ENCODE measurements at places on chromosomes 6 and 20.

GRCh38 chr20:41245086-41245707 lies 72.3 kb downstream of the ZHX3 start:
- DNase-seq: no peak

GRCh38 chr6:127586372-127586771 lies 9.4 kb downstream of the C6orf58 start:
- peak; percentile 9 for DNase-seq

DNA sequence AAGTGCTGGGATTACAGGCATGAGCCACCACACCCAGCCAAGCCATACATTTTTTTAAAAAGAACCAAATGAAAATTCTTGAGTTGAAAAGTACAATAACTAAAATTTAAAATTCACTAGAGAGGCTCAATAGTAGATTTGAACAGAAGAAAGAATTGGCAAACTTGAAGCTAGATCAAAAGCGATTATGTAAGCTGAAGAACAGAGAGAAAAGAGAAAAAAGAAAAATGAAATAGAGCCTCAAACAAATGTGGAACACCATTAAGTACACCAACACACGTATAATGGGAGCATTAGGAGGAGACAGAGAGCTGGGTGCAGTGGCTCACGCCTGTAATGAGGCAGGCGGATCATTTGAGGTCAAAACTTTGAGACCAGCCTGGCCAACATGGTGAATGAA lies 31.0 kb downstream of the ERGIC3 start:
- DNase-seq: no peak

DNA sequence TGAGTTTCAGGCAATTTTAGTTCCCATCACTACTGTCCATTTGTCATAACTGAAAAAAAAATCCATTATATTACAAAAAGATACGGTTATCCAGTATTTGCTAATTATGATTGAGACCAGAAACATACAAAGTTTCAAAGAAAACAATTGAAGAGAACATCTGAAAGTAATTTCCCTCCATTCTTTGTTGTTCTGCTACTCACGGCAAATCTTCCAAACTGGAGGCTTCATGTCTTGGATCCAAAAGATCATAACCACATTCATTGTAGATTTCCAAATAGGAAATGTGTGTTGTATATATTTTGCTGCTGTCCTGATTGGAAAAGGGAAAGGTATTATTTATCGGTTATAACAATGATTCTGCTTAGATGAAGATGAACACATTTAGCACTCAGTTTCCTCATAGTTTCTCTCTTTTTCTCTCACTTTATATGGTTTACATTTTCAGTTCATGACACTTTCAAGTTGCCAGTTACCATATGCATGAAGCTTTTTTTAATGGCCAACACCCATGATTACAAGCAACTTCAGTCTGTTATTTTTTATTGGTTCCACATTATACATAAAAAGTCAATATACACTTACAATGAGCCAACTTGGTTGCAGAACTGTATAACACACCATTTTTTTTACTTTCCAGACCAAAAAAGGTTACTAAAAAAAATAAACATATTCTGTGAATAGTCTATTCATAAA lies 90.4 kb downstream of the KIF6 start:
- DNase-seq: no peak

- no peak for DNase-seq
These were observed 38.2 kb downstream of the OR2B2 start for GRCh38 chr6:27874016-27874415.

DNA sequence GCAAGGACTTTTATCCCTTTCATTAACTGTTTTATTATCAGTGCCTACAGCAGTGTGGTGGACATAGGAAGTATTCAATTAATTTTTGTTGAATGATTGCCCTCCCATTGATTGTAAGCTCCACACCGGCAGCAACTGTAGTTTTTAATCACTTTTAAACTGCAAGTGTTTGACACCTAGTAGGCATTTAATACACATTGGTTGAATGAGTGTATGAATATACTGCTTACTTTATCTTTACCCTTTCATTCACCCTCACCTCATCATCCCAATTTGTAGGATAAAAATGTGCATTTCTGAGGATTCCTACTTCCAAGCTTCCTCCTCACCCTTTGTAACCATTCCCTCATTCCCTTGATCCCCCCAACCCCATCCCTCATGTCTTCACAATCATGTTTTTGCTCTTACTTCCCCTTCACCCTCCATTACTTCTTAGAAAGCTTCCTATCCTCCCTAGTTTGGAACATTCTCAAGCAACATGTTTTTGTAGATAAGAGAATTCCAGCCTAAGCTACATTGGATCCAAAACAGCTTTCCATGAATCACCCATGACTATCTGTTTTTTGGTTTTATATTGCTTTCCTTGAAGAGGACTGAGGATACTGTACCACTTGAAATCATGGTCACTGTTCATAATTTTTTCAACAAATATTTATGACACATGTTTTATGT lies 955 bp upstream of the SLC26A8 start:
- no peak for DNase-seq

- DNase-seq: peak; percentile 59
These were observed 96.5 kb downstream of the MMS22L start for GRCh38 chr6:97186416-97186999.

DNA sequence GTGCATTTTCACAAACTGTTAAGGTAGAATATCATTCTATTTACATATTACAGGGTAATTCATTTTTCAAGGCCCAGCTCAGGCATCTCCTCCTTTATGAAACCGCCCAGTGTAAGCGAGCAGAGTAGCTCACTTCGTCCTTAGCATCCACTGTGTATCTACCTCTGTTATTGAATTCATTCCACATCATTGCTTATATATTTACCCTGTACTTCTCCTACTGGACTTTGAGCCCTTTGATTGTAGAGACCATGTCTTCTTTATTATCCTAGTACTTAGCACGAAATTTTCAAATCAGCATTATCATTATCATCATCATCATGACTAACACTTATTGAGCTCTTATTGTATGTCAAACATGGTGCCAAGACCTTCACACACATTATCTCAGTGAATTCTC lies 76.7 kb downstream of the FRK start:
- DNase-seq: no peak

DNA sequence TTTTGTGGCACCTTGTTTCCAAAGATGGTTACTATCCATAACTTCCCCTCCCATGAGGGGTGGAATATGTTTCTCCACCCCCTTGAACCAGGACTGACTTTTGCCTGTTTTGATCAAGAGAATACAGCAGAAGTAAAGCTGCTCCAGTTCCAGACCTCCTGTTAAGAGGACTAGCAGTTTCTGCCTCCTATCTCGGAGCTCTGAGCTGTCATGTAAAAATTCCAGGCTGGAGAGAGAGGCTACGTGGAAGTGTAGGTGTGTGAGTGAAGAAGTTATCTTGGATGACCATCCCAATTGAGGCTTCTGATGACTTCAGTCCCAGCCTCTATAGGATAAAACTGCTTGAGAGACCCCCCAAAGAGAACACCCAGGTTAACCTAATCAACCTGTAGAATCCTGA lies 511.7 kb upstream of the IMPG1 start:
- no peak for DNase-seq

- DNase-seq: no peak
These were observed 84.6 kb upstream of the F13A1 start for GRCh38 chr6:6405031-6405430.

DNA sequence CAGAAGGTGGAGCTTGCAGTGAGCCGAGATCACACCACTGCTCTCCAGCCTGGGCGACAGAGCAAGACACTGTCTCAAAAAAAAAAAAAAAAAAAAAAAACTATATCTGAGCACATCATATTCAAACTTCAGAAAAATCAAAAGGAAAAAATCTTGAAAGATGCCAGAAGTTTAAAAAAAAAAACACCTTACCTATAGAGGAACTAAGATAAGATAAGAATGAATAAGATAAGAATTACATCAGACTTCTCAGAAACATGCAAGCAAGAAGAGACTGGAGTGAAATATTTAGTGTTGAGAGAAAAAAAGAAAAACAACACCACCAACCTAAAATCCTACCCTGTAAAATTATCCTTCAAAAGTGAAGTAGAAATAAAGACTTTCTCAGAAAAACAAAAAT lies 116.8 kb upstream of the ARID1B start:
- DNase-seq: no peak

DNA sequence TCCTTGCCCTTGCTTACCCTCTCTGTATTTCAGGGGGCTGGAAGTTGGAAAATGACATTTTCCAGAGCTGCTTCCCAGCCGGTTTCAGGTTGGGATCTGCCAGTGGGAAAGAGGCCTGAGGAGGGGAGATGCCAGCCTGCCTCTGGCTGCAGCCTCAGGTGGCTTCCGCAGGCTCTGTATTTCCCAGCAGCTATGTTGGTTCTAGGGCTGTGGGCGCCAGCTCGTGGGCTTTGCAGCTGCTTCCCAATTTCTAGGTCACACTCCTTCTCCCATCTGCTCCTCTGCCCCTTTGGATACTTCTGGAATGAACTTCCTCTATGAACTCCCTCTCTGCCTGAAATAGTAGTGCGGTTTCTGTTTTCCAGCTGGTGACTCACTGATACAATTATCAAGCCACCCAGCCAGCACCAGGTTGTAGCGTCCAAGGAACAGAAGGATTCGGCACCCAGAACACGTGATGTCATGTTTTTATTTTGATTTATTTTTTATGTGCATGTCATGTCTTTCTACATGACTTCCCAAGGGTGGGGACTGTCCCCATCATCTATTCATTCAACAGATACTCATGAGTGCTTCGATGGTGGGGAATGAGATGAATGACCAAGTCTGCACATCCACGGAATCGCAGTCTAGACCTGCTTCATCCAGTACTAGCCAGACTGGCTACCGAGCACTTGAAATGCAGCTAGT lies 38.0 kb downstream of the TGM2 start:
- peak; percentile 36 for DNase-seq

DNA sequence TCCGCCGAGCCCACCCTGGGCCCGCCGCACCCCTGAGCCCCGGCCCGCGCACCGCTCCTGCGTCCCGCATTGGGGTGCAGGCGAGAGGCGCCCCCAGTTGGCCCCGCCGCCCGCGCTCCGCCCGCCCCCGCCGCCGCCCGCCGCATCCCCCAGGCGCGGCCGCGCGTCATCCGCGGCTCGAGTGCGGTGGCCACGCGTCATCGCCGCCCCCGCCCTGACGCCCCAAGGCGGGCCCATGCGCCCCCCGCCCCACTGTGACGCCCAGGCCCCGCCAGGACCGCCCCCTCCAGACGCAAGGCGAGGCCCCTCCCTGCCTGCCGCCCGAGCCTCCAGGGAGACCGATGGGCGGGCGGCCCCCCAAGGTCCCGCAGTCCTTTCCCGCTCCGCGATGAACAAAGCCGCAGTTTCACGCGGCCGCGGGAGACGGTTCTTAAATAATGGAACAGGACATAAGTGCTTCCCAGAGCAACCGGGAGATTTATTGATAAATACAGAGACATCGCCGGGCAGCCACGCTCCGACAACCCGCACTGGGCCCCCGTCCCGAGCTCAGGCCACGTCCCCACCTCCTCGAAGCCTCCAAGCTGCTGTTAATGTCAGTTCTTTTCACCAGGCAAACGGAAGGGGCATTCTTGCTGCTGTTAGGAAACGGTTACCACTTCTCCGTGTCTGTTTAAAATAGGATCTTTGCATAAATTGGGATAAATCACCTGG lies at the start of gene ANKRD60:
TSS of gene ANKRD60 (minus strand) at position 170 of the 714 bp plus-strand sequence. CDS start at position 170, 0 bp downstream.
- DNase-seq: no peak

- peak; percentile 86 for DNase-seq
These were observed 16.1 kb upstream of the RIPOR2 start for GRCh38 chr6:24951811-24952299.

DNA sequence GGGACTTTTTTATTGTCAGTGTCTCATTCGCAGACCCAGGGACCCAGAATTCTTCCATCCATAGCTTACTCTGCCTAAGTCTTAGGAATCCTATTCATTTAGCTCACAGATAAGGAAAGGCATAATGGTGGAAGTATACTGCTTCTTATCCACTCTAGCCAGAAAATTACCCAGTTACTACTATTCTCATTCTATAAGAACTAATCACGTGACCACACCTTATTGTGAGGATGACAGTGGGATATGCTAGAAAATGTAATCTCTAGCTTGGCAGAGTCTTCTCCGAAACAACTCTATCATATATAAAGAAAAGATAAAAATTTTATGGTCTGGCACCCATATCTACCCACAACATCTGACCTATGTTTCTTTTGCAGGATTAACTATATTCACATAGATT lies 21.2 kb downstream of the TFAP2D start:
- no peak for DNase-seq

DNA sequence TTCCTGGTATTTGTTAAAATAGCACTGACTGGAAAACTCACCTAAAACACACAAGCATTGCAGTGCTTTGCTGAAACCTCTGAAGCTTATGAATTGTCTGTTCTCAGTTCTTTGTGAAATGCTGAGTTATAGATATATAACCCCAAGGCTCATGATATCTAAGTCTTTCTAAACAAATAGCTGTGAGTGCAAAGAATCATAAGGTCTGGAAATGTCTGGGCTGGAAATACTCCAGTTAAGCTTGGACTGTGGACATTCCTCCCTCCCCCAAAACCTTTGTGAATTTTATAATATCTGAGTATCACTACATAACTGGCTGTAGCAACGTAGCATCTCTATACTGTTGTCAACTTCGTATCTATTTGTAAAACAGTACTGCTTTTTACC lies 69.1 kb downstream of the CBLN4 start:
- no peak for DNase-seq

DNA sequence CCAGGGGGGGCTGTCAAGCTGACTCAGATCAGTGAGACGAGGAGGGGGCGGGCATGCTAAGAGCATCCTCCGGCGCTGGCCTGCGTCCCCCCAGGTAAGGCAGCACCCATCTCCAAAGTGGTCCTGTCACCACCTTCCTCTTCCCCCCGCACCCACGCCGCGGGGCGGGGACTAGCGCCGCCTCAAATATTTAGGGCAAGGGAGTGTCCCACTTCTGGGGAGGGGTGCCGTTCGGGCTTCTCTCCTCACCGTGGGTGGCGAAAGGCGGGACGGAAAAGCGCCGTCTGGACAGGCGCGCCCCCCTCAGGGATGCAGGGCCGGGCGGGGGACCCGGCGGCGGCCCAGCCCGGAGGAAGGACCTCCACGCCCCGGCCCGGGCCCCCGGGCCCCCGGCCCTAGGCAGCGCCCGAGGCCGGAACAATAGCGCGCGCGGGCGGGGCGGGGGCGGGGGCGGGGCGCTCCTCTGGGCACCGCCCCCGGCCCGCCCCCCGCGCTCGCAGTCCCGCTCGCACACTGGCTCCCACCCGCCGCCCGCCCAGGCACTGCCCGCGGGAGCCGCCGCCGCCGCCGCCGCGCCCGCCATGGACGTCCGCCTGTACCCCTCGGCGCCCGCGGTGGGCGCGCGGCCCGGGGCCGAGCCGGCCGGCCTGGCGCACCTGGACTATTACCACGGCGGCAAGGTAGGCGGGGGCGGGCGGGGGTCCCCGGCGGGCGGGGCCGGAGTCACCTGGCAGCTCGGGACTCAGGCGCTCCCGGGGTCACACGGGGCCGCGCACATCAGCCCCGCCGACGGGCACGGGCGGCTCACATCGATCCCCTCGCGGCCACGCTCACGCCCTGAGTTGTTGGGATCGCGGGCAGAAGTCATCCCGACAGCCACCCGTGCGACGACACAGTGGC lies at the start of gene TOX2:
TSS of gene TOX2 (plus strand) at position 542 of the 900 bp plus-strand sequence. CDS start at position 582, 40 bp downstream.
- no peak for DNase-seq

- no peak for DNase-seq
These were observed 60.3 kb downstream of the TSHZ2 start for GRCh38 chr20:53032478-53032932.

DNA sequence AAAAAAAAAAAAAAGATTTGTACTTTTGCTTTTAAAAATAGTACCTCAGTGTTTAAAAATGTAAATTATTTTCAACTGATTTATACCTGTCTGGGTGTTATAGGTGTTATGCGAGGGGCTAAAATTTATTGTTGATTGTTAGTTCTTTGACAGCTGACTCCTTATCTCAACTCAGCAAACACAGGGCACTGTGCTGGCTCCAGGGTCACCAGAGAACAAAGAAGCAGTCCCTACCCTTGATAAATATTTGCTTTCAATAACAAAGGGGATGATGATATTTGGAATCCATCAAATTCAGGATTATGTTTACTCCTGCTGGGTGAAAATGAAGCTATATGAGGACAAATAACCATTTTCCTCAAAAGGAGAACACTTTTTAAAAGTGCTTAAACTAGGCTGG lies 34.2 kb upstream of the KAT14 start:
- DNase-seq: no peak

Data from KBM-7 (cell line).